ENCODE measurements at places on chromosomes 12 and 14. TPM values are rescaled to one million over a fixed set of nuclear protein-coding genes. Genes with fewer than 3 reads are reported as not detected.

DNA sequence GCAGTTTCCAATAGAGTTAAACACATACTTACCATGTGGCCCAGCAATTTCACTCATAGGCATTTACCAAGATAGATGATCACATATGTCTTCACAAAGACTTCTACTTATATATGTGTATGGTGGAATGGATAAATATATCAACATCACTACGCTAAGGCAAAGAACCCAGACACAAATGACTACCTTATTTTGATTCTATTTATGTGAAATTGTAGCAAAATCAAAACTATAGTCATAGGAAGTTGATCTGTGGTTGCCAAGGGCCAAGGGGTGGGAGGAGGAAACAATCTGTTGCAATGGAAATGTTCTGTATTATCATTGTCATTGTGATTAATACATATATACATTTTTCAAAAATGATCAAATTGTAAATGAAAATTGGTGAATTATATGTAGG, 47.7 kb upstream of the ANP32D start:
- H3K4me3 ChIP-seq, result no peak overlapping the region
- no peak overlapping the region for H3K27ac ChIP-seq
- H3K4me1 ChIP-seq, result no peaks in the 10 kb centered on the region
- peaks cover 25% of the 10 kb centered on the region for H3K27me3 ChIP-seq
- DNase-seq, result no peak

The PTCSC3 gene
- not detected for total RNA-seq

GRCh38 chr12:61993734-61994345, 266.4 kb upstream of the USP15 start:
- H3K36me3 ChIP-seq, result peaks cover 2% of the 10 kb centered on the region
- DNase-seq, result no peak
- no peak overlapping the region for H3K4me3 ChIP-seq

GRCh38 chr14:90656973-90657372, 159.3 kb downstream of the TTC7B start:
- DNase-seq, result no peak
- H3K4me3 ChIP-seq, result no peak overlapping the region
- H3K27me3 ChIP-seq, result peaks cover 16% of the 10 kb centered on the region

The KHNYN gene
- total RNA-seq, result 118 TPM

DNA sequence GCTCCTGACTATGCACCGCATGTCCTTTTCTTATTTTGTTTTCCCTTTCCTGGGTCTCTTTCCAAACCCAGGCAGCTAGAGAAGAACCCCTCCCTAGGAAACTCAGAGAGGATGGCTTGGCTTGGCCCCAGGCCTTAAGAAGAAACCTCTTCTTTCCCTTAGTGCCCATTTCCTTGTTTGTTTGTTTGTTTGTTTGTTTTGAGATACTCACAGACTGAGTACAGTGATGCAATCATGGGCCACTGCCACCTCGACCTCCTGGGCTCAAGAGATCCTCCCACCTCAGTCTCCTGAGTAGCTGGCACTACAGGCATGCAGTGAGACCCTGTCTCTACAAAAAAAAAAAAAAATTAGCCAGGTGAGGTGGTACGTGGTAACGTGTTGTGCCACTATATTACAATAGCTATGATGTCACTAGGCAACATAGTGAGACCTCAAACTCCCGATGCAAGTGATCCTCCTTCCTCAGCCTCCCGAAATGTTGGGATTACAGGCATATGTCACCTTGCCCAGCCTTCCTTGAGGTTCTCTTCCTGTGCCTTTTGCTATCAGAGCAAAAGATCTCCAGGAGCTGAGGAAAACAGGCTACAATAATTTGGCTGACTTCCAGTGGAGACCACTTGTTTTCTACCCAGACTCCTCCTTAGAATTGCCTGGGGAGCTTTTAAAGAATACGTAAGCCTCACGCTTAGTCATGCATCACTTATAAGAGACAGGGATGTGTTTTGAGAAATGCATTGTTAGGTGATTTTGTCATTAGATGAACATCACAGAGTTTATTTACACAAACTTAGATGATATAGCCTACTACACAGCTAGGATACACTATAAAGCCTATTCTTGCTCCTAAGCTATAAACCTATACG, 34.5 kb upstream of the LGALS3 start:
- no peak overlapping the region for H3K4me3 ChIP-seq
- H3K4me1 ChIP-seq, result peaks cover 22% of the 10 kb centered on the region
- no peak overlapping the region for H3K27ac ChIP-seq
- H3K27me3 ChIP-seq, result no peaks in the 10 kb centered on the region

- peaks cover 3% of the 10 kb centered on the region for H3K36me3 ChIP-seq
- H3K27me3 ChIP-seq, result peaks cover 15% of the 10 kb centered on the region
- no peak for DNase-seq
- H3K4me1 ChIP-seq, result peaks cover 7% of the 10 kb centered on the region
- no peak overlapping the region for H3K27ac ChIP-seq
Measured at GRCh38 chr12:25438638-25439037, 114.4 kb downstream of the LMNTD1 start.

GRCh38 chr14:64209444-64210131, 84.6 kb downstream of the ESR2 start:
- H3K4me3 ChIP-seq, result no peak overlapping the region
- H3K27ac ChIP-seq, result peak overlapping the region; percentile 19
- no peak for DNase-seq
- H3K27me3 ChIP-seq, result no peaks in the 10 kb centered on the region

GRCh38 chr14:69652942-69653684, 41.7 kb downstream of the SUSD6 start:
- no peaks in the 10 kb centered on the region for H3K36me3 ChIP-seq
- peaks cover 72% of the 10 kb centered on the region for H3K4me1 ChIP-seq
- no peak for DNase-seq

The IL22 gene
- total RNA-seq, result 5.6 TPM

GRCh38 chr12:52246720-52247621, 13.9 kb downstream of the KRT7 start:
- no peak for DNase-seq
- peak overlapping the region; percentile 86 for H3K27ac ChIP-seq
- H3K36me3 ChIP-seq, result no peaks in the 10 kb centered on the region
- peaks cover 24% of the 10 kb centered on the region for H3K27me3 ChIP-seq

The TESPA1 gene
- 121 TPM for total RNA-seq

DNA sequence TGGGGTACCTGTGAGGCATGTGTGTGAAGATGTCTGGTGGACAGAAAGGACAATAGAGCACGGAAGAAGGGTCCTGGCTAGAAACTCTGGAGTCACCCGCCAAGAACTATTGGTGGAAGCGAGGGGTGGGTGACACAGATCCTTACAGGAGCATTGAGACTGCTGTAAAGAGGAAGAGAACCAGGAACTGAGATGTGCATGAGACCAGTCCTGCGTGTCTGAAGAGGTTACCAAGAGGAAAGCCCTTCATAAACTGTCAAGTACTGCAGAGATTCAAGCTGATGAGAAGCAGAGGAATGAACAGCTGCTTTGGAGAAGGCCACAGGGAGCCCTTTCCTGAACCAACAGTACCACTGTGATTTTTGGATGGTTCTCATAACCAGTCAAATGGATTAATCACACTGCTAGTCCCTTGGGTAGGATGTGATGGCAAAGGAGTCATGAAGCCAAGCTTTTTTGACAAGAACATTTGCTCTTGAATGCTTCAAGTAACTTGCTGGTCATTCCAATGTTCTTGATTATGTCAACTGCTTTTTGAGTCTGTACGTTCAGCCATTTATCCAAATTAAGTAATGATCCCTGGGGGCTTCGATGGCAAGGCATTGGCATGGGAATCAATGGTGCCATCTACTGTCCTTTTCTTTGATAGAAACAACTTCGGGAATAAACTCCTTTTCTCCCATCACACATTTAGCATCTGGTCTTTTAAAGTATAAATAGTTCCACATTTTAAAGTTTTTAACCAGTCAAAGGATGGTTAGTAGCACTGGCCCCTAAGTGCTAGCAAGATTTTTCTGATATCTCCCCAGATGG, 42.9 kb downstream of the GPR135 start:
- peaks cover 24% of the 10 kb centered on the region for H3K27me3 ChIP-seq
- no peak overlapping the region for H3K4me3 ChIP-seq
- peaks cover 3% of the 10 kb centered on the region for H3K4me1 ChIP-seq
- DNase-seq, result no peak
- peaks cover 14% of the 10 kb centered on the region for H3K36me3 ChIP-seq
- H3K27ac ChIP-seq, result no peak overlapping the region

The BICDL1 gene
- 146 TPM for total RNA-seq

The PALS1 gene
- 10.0 TPM for total RNA-seq

- DNase-seq, result no peak
- H3K4me1 ChIP-seq, result peaks cover 2% of the 10 kb centered on the region
- peaks cover 34% of the 10 kb centered on the region for H3K27me3 ChIP-seq
- H3K27ac ChIP-seq, result no peak overlapping the region
Measured at GRCh38 chr14:22846811-22847307, 10.5 kb downstream of the MMP14 start.

- H3K27ac ChIP-seq, result no peak overlapping the region
- peaks cover 6% of the 10 kb centered on the region for H3K36me3 ChIP-seq
- no peak overlapping the region for H3K4me3 ChIP-seq
- no peak for DNase-seq
- no peaks in the 10 kb centered on the region for H3K4me1 ChIP-seq
Measured at GRCh38 chr12:53816360-53817020, 64.7 kb upstream of the CISTR start.

- no peak overlapping the region for H3K4me3 ChIP-seq
- DNase-seq, result no peak
- H3K4me1 ChIP-seq, result no peaks in the 10 kb centered on the region
Measured at GRCh38 chr14:29035134-29035533, 268.5 kb downstream of the FOXG1 start.

The CARMIL3 gene
- not detected for total RNA-seq

GRCh38 chr12:25436206-25437030, 116.7 kb downstream of the LMNTD1 start:
- H3K4me1 ChIP-seq, result peaks cover 7% of the 10 kb centered on the region
- H3K4me3 ChIP-seq, result peak overlapping the region; percentile 33
- DNase-seq, result no peak
- peaks cover 3% of the 10 kb centered on the region for H3K36me3 ChIP-seq
- no peak overlapping the region for H3K27ac ChIP-seq
- peaks cover 22% of the 10 kb centered on the region for H3K27me3 ChIP-seq

- H3K27me3 ChIP-seq, result peaks cover 48% of the 10 kb centered on the region
- peaks cover 9% of the 10 kb centered on the region for H3K4me1 ChIP-seq
- no peak for DNase-seq
- H3K4me3 ChIP-seq, result no peak overlapping the region
- H3K36me3 ChIP-seq, result peaks cover 3% of the 10 kb centered on the region
Measured at GRCh38 chr14:92486881-92487280, 26.7 kb upstream of the RIN3 start.

The RD3L gene
- not detected for total RNA-seq

GRCh38 chr12:67434671-67435370, 165.7 kb downstream of the CAND1 start:
- no peaks in the 10 kb centered on the region for H3K27me3 ChIP-seq
- no peak overlapping the region for H3K4me3 ChIP-seq
- H3K36me3 ChIP-seq, result no peaks in the 10 kb centered on the region
- no peak for DNase-seq
- no peak overlapping the region for H3K27ac ChIP-seq

DNA sequence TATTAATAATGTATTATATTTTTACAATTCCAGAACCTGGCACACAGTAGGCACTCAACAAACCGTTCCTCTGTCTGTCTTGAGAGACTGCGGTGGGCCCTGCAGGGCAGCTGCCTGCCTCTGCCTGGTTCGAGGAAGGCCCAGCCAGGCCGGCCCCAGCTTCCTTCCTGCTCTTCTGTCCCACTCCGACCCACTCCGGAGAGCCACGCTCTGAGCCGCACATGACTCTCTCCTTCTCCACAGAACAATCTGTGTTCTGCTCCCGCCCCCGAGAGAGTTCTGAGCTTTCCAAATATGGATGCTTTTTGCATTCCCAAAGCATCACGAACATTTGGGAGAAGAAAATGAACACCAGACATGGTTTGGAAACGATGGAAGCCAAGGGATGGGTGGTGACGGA, 57.3 kb downstream of the TTC7B start:
- DNase-seq, result no peak
- peak overlapping the region; percentile 72 for H3K27ac ChIP-seq
- H3K36me3 ChIP-seq, result peaks cover 2% of the 10 kb centered on the region
- peaks cover 10% of the 10 kb centered on the region for H3K4me1 ChIP-seq
- H3K27me3 ChIP-seq, result no peaks in the 10 kb centered on the region

GRCh38 chr12:91276509-91276908, 93.9 kb upstream of the DCN start:
- H3K36me3 ChIP-seq, result no peaks in the 10 kb centered on the region
- no peak overlapping the region for H3K27ac ChIP-seq
- H3K4me1 ChIP-seq, result no peaks in the 10 kb centered on the region

DNA sequence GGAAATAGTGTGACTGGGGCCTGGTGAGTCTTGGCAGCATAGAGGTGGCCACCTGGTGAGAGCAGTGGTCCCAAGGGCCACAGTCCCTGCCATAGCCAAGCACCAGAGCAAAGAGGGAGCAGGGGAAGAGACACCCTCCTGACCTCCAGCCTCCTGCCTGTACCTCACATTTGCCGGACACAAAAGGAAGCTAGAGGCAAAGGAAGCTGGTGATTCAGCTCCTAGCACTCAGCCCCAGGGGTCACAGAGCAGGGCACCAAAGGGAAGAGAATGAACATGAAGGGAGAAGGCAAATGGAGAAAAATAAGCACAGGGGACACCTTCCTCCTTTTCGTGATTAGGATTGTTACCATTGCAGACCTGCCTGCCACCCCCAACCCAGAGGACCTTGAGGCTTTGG, 216.8 kb downstream of the ZFP36L1 start:
- H3K27ac ChIP-seq, result no peak overlapping the region
- peaks cover 2% of the 10 kb centered on the region for H3K4me1 ChIP-seq
- no peaks in the 10 kb centered on the region for H3K27me3 ChIP-seq
- peaks cover 2% of the 10 kb centered on the region for H3K36me3 ChIP-seq
- no peak overlapping the region for H3K4me3 ChIP-seq
- DNase-seq, result no peak

DNA sequence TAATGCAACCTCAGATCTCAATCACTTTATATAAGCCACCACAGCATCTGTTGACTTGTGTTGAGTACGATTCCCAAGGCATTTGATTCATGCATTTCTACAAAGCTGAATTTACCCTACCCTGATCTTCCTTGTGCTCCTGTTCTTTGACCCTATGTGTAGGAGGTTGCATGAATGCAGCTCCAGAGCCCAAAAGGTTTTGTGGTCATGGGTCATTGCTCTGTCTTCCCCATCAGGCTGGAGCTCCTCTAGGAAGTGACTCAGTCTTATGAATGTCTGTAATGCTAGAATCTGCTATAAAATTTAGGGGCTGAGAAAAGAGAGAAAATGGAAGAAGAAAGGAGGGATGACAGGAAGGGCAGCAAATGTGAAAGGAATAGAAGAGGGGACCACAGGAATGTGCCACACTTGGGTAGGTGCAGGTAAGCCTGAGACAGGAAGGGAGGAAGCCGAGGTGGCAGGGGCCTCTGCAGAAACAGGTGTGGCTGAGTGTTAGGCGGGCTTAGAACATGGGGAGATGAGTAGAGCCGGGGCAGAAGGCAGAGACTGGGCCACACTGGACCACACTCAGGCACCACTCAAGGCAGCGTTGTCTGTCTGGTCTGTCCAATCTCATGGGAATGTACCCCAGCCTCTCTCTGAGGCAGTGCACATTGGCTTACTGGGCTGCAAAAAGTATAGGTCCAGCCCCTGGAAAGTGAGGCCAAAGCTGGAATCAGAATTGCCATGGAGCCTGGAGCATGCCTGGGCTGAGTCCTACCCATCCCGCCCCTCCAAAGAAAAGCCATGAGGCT, 334.1 kb downstream of the BCL11B start:
- DNase-seq, result no peak
- no peak overlapping the region for H3K27ac ChIP-seq
- no peaks in the 10 kb centered on the region for H3K36me3 ChIP-seq
- H3K27me3 ChIP-seq, result no peaks in the 10 kb centered on the region

Data from T-helper 17 cell (primary cell).